ENCODE measurements at places on chromosomes 2 and 18. TPM values are rescaled to one million over a fixed set of nuclear protein-coding genes. Genes with fewer than 3 reads are reported as not detected.
A peak's percentile ranks its signal among the peaks of the same experiment; 100 is the strongest.

NDC80 gene
- total RNA-seq: 1.9 TPM

SERPINB8 gene
- 13.3 TPM for total RNA-seq

RAB27B gene
- total RNA-seq: 5.6 TPM

DNA sequence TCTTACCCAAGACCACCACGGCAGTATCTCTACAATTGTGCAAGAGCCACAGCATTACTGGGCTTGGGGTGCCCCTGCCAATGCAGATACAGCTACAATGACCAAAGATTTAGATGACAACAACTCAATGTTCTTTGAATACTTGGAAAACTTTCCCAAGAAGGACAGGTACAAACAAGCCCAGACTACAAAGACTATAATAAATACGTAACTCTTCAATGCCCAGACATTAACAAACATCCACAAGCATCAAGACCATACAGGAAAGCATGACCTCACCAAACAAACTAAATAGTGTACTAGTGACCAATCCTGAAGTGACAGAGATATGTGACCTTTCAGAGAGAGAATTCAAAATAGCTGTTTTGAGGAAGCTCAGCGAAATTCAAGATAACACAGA, 62.8 kb downstream of the ICA1L start:
- DNase-seq: no peak
- no peaks in the 10 kb centered on the region for H3K36me3 ChIP-seq
- no peaks in the 10 kb centered on the region for H3K4me1 ChIP-seq
- H3K27ac ChIP-seq: no peak overlapping the region
- H3K4me3 ChIP-seq: no peak overlapping the region

- DNase-seq: no peak
- H3K27me3 ChIP-seq: no peaks in the 10 kb centered on the region
- no peak overlapping the region for H3K27ac ChIP-seq
- no peaks in the 10 kb centered on the region for H3K4me1 ChIP-seq
- H3K4me3 ChIP-seq: no peak overlapping the region
- no peaks in the 10 kb centered on the region for H3K36me3 ChIP-seq
Observed at GRCh38 chr2:16160281-16161084, 220.1 kb downstream of the MYCN start.

DNA sequence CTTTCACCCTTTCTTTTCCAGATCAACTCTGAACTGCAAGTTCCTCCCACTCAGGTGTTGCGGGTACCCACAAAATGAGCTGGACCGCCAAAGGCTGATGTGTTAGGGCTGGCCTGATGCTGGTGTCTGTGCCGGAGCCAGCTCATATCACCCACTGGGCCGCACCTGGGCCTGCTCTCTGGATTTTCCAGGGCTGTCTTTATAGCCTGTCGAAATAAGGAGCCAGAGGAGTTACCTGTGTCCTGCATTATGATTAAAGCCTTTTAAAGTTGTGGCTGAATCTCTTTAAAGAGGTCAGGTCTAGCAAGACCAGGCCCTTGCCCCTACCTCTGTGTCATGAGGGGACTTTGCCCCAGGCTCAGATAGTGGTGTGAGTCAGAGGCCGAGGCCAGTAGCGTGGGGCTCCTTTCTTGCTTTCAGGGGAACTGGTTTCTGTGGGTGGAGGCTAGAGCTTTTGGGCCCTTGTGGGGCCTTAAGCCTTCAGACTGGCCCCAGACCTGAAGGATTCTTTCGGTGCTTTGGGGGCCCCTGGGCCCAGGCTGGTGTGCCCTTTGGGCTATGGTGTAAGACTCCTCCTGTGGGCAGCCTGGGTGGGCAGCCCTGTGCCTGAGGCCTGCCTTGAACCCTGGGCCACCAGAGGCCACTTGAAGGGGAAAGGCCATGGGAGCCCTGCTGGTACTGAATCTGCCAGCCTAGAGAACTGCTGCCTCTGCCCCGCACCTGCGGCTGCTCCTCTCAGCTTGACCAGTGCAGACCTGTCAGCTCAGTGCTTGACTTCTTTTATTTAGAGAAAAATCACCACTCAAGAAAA, 21.3 kb downstream of the OTOF start:
- H3K4me3 ChIP-seq: no peak overlapping the region
- no peaks in the 10 kb centered on the region for H3K27me3 ChIP-seq
- no peaks in the 10 kb centered on the region for H3K36me3 ChIP-seq
- no peaks in the 10 kb centered on the region for H3K4me1 ChIP-seq

DNA sequence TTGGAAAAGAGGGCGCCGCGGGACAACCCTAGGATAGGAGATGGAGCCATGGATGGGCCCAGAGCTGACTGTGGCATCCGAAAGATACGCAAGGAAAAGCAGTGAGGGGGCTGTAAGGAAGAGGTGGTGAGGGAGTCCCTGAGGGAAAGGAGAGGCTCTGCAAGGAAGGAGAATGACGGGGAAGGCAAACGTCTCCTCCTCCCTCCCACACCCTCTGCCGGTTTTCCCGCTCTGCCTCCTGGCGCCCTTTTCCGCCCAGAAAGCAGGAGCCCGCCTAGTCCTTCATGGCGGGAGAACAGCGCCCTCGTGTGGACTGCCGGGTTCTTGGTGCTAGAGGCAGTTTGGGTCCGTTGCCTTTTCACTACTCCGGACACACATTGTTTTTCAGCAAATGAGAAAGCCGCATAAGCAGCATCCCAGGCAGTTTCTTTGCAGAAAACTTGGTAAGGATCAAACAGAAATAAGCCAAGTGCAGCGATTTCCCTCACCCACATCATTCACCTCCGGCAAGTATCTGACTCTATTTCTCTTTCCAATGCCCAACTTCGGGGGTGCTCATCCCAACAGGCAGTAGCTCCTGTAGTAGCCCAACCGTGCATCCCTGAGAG, 200.4 kb downstream of the INO80D start:
- DNase-seq: peak; percentile 89
- no peaks in the 10 kb centered on the region for H3K27me3 ChIP-seq
- H3K36me3 ChIP-seq: no peaks in the 10 kb centered on the region
- H3K27ac ChIP-seq: no peak overlapping the region

- H3K4me3 ChIP-seq: no peak overlapping the region
- H3K4me1 ChIP-seq: no peaks in the 10 kb centered on the region
- H3K36me3 ChIP-seq: no peaks in the 10 kb centered on the region
- DNase-seq: no peak
- H3K27me3 ChIP-seq: no peaks in the 10 kb centered on the region
- no peak overlapping the region for H3K27ac ChIP-seq
Observed at GRCh38 chr2:226355600-226355999, 444.0 kb downstream of the IRS1 start.

GRCh38 chr2:61898810-61899209, 6.7 kb upstream of the COMMD1 start:
- no peak for DNase-seq
- no peak overlapping the region for H3K4me3 ChIP-seq
- no peaks in the 10 kb centered on the region for H3K36me3 ChIP-seq
- H3K27me3 ChIP-seq: no peaks in the 10 kb centered on the region
- H3K4me1 ChIP-seq: no peaks in the 10 kb centered on the region

GRCh38 chr18:2191180-2191790, 380.0 kb downstream of the METTL4 start:
- no peak overlapping the region for H3K4me3 ChIP-seq
- no peaks in the 10 kb centered on the region for H3K36me3 ChIP-seq
- no peaks in the 10 kb centered on the region for H3K27me3 ChIP-seq
- DNase-seq: no peak
- no peak overlapping the region for H3K27ac ChIP-seq

GRCh38 chr2:121376535-121377250, 91.7 kb upstream of the TFCP2L1 start:
- no peak overlapping the region for H3K27ac ChIP-seq
- H3K36me3 ChIP-seq: no peaks in the 10 kb centered on the region
- no peak overlapping the region for H3K4me3 ChIP-seq
- no peaks in the 10 kb centered on the region for H3K27me3 ChIP-seq

All from transverse colon (tissue), 4 donors.